Stimulated activated naive CD8-positive, alpha-beta T cell treated with anti-CD3 and anti-CD28 coated beads, Interleukin-15, Interleukin-2, amounts not matched to agents 100 U/mL and 50 U/mL, for 24 hours (primary cell): ENCODE measurements at places on chromosomes 12 and 14.
A peak's percentile ranks its signal among the peaks of the same experiment; 100 is the strongest.

- DNase-seq: no peak
Measured at GRCh38 chr14:36511981-36512584, 7.9 kb downstream of the NKX2-1 start.

DNA sequence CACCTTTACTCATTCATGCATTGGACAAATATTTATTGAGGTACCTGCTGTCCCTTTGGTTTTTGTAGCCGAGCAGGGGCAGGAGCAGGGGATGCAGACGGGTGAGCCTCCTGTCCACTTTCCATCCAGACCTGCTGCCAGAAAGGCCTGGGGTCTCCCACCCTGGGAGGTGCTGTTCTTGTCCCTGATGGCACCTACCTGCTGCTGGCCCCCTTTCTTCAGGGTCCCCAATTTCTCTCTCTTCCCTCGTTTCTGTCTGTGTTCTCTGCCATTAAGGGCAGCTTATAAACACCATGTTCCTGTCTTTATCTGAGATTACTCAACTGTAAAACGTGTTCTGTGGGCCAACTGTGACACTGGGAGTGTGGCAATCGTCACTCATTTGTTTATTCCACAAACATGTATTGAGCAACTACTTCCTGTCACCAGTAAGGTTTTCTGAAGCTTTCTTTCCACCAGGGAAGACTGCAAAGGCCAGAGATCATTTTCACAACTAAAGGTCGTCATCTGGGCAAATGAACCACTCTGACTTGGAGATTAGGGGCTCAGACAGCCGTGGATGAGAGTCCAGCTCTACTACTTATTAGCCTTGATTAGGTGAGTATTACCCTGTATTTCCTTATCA lies at the start of gene HAL:
TSS of gene HAL (minus strand) at position 311 of the 625 bp plus-strand sequence. CDS start 434 bp downstream, outside the sequence.
- no peak for DNase-seq

- no peak for DNase-seq
Measured at GRCh38 chr12:42326541-42327226, 717 bp downstream of the PPHLN1 start.

DNA sequence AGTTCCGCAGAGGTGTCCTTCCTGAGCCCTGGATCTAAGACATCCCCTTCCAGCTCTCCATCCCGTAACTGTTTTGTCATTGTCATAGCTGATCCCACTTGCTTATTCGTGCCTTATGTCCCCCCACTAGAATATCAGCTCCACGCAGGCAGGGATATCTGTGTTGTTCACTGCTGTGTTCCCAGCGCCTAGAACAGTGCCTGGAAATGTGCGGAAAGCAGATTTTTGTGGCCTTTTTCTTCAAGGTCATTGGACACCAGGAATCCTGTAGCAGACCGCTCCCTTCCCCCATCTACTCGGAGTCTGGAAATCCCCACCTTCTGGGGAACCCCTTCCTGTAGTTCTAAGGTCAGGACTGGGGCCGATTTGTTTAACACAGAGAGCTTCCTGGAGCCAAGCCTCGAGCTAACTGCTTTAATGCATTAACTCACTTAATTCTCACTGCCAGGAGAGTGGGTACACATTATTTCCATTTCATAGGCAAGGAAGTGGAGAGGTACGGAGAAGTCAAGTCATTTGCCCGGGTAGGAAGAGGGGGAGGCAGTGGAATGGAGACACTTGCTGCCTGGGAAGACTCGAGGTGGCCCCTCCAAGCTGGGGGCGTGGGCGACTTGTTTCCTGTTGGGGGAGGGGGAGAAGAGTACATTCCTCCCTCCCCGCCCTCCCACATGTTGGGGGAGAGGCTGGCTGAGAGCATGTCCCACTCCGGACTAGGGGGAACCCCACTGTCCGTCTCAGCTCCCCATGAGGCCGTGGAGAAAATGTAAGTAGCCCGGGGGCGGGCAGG lies 1.2 kb upstream of the SH2B3 start:
- peak; percentile 91 for DNase-seq

GRCh38 chr14:35384455-35385041 lies 20.0 kb downstream of the NFKBIA start:
- no peak for DNase-seq

DNA sequence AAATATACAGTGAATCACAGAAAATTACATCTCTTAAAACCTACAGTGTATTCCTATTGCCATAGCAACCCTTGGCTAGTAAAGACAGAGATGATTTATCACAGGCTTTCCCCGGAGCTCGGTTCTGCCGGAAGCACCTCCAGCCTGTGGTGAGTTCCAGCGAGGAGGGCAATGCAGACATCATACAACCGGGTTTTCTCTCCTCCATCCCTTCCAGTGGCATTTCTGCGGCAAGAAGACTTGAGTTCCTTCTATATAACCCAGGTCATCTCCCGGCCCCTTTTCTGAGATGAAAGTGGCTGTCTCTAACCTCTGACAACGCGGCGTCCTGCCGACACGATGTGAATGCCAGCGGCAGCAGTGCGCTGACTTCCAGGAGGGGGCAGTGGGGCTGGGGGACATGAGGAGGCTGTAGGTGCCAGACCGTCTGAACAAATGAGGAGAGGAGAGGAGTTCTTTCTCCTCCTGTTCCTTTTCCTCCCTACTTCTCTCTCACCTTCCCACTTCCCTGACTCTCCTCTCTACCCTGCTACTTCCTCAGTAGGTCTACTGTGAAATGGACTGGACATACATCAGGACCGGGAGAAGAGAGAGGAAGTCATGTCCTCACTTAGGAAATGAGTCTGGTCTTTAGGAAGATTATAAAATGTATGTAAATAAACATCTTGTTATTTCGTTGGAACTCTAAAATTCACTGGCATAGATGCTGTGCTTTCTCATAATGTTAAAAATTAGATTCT lies 68.6 kb upstream of the MAX start:
- peak; percentile 59 for DNase-seq

GRCh38 chr12:6827982-6828780 lies at the start of gene P3H3:
P3H3 (plus strand) TSS chr12:6828407; CDS start chr12:6828441, 34 bp downstream.
- peak; percentile 30 for DNase-seq

- DNase-seq: no peak
Measured at GRCh38 chr12:43914923-43915468, 79.1 kb downstream of the TMEM117 start.

DNA sequence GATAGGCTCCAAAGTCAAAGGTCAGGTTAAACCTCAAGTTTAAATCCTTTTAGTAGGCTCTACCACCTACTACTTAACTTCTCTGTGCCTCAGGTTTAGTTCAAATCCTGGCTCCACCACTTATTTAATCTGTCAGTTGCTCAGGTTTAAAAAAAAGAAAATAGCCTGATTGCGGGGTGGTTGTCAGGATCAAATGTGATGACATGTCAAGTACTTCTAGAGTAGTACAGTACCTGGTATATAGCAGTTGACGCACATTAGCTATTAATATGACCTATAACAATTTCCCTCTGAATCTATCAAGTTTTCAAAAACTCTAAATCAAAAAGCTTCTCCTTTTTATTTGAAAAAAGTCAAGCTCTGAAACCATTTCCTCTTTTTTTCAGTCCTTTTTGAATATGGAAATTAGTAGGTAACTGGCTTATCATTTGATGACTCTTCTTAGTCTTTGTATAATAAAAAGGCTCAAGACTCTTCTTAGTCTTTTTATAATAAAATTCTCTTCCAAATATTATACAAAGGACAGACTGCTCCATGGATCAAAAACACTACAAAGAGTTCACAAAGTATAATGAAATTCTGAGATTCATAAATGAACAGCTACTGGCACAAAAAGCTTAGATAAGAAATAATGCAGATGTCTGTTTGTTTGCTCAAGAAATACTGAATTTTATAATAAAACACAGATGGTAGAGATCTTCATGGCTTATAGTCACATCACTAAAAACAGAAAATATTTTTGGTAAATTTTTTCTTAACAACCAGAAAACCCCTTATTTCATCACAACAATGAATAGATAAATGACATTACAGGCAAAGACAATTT lies 5.0 kb downstream of the OSBPL8 start:
- no peak for DNase-seq

- no peak for DNase-seq
Measured at GRCh38 chr14:45194964-45195363, 58.0 kb downstream of the MIS18BP1 start.

- no peak for DNase-seq
Measured at GRCh38 chr12:60475825-60476224, 880.0 kb downstream of the SLC16A7 start.

DNA sequence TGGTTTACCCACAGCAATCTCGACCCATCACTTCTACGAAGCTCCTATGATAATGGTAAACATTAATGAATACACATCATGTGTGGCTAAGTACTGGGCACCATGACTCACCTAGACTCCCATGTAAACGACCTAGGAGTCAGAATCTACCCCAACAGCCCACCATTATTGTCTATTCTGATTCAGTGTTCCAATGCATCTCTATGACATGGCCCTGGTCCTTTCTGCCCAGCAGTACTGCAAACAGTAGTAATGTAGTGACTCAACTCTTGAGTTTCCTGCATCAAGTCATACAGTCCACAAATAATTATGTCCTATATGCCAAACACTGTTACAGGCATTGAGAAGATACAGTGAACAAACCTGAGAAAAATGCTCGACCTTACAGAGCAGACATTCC lies 14.6 kb downstream of the GTF2A1 start:
- DNase-seq: no peak

- no peak for DNase-seq
Measured at GRCh38 chr12:12902036-12902435, 10.7 kb downstream of the GPRC5A start.

DNA sequence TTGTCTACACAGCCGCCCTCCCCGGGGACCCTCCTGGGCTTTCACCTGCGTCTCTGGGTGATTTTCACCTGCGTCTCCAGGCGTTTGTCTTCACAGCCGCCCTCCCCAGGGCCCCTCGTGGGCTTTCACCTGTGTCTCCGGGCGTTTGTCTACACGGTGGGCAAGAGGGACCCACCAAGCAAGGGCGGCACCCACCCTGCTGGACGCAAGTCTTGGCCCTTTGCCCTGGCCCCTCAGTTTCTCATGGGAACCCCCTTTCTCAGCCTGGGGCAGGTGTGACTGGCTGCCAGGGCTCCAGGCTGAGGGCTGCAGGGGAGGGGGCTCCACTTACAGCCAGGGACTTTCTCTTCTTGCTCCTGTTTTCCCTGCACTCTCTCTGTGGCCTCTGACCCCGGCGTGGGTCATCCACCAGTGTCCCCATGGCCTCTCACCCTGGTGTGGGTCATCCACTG lies 68.6 kb upstream of the GALNT9 start:
- DNase-seq: no peak

DNA sequence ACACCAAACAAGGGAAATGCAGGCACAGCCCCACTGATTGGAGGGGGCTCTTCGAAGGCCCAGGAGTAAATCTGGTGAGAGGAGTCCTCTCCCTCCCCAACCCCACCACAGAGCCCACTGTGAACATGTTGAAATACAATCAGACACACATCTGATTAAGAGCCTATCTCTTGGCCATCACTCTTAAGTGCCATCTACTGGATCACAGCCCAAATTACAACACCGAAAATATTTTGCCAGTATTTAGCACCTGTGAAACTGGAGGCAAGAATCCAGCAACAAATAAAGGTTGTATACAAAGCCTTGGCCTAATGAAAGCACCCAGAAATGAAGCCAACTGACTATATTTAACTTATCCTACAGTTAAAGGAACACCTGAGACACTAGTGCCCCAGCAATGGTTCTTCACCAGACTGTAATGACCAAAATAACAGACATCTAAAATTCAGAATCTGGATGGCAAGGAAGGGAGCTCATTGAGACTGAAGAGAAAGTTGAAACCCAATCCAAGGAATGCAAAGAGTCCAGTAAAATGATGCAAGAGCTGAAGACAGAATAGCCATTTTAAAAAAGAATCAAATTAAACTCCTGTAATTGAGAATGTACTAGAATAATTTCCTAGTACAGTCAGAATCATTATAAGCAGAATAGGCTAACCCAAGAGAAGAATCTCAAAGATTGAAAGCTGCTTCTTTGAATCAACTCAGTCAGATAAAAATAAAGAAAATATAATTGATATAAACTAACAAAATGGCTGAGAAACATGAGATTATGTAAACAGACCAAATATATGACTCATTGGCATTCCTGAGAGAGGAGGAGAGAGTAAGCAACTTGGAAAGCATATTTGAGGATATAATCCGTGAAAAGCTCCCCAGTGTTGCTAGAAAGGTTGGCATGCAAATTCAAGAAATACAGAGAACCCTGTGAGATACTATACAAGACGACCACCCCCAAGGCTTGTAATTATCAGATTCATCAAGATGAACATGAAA lies 1117.0 kb downstream of the FLRT2 start:
- no peak for DNase-seq

DNA sequence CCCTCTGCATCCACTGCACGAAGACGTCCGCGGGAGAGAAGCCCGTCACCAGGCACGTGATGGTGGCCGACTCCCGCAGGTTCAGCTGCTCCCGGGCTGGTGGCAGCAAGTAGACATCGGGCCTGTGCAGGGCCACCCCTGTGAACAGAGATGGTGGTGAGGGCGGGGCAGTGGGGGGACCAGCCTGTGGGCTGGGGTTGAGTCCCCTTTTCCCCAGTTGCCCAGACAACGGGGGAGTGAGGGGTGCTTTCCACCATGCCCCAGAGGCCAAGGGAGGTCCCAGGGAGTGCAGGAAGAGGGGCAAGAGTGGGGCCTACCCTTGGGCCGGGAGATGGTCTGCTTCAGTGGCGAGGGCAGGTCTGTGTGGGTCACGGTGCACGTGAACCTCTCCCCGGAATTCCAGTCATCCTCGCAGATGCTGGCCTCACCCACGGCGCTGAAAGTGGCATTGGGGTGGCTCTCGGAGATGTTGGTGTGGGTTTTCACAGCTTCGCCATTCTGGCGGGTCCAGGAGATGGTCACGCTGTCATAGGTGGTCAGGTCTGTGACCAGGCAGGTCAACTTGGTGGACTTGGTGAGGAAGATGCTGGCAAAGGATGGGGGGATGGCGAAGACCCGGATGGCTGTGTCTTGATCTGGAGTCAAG lies 328.3 kb downstream of the TMEM121 start:
- no peak for DNase-seq

DNA sequence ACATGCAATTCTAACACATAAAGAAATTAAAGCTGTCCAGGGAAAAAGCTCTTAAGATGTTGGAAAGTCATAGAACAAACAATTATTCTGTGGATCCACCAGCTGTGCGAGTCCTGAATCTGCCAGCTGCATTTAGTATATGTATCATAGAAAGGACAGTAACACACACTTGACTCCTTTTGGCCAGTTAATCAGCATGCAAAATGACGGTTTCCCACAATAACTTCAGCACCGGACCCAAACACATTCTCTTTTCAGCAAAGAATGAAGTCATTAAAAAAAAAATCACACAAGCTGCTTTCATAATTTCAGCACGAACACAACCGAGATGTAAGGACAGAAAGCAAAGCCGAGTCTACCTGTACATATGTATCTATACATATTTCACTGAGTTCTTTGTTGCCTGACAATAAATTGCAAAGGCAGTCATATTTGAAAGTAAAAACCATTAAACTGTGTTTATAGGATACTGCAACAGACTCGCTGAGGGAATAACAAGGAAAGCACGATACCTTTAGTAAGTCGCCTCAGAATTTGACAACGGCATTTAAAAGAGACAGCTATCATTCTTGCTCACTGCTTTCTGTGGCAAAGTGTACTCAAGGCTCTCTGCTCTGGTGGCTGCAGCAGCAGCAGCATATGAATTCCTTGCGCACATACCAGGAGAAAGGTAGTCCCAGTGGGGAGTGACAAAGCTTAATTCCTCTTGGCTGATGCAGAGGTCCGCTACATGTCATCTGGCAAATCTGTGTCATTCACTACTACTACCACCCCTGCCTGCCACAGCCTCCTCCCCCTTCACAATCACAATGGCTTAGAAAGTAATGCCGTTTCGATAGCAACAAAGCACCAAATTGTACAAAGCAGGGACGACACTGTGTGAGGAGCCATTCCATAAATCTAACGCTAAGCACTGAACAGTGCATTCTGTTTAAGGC lies at the start of gene GRIP1:
TSS of gene GRIP1 (minus strand) at position 739 of the 938 bp plus-strand sequence. CDS start at position 567, 172 bp downstream.
- no peak for DNase-seq

- no peak for DNase-seq
Measured at GRCh38 chr14:91015435-91015834, 45.0 kb downstream of the RPS6KA5 start.
